ENCODE measurements at places on chromosomes 2 and 18.
A peak's percentile ranks its signal among the peaks of the same experiment; 100 is the strongest.

DNA sequence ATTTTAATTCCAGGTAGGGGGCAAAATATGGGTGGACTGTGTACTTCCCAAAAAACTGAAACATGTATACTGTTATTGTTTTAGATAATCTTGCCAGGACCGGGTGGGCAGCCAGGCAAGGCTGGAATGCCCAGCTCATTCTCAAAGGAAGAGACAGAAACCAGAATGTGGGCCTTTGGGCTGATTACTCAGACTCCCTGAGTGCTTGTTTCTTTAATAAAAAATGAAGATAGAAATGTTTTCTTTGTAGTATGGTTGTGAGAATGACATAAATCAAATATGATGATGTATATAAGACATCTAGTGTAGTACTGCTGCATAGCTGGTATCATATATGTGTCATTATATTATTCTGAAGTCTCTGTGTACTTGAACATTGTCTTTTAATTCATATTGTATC is 231.6 kb upstream of the NT5C1B start:
- no peak for DNase-seq

GRCh38 chr2:165539985-165540384 is 70.5 kb downstream of the CSRNP3 start:
- DNase-seq, result no peak

DNA sequence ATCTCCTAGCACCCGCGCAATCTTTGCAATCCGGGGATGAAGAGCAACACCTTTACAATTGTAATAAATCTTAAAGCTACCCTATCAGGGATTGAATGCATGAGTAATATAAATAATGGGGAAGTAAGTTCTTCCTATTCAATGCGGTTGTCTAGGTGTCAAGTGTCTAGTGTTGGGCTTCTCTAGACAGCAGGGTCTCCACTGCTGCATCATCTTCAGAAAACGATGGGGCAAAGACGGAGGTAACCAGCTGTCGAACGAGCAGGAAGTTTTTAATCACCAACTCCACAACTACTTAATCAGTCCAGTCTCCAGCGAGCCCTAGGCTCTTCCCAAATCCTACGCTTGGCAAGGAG is 573 bp downstream of the STAM2 start:
- DNase-seq, result no peak

- DNase-seq, result peak; percentile 50
These were observed 208.7 kb upstream of the RASGRP3 start for GRCh38 chr2:33267756-33268155.

- DNase-seq, result no peak
These were observed 125.6 kb upstream of the RPRM start for GRCh38 chr2:153604133-153604532.

DNA sequence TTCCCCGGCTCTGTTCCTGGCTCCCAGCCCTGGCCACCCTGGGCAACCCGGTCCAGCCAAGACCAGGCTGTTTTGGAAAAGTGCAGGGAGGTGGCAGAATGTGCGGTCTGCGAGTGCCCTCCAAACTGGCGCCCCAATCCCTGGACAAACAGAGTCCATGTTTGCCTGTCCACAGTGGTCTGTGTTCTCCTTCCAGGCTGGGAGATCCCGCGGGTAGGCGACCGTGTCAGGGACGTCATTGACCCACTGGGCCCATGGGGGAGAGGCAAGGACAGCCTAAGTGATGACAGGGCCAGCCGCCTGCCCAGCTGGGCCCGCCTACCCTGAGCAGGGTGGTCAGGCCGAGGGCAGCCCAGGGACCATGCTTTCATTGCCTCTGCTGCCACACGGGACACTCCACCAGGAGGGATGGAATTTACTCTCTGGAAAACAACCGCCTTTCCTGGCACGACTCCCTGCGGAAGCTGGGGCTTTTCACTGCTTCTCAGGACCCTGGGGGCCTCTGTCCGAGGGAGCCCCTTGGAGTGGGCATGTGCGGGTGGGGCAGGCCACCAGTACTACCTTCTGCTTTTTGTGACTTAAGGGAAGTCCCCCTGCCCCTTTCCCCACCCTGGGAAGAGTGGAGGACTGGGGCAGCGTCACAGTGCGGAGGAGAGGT is 20.1 kb downstream of the CYP26B1 start:
- DNase-seq, result no peak

DNA sequence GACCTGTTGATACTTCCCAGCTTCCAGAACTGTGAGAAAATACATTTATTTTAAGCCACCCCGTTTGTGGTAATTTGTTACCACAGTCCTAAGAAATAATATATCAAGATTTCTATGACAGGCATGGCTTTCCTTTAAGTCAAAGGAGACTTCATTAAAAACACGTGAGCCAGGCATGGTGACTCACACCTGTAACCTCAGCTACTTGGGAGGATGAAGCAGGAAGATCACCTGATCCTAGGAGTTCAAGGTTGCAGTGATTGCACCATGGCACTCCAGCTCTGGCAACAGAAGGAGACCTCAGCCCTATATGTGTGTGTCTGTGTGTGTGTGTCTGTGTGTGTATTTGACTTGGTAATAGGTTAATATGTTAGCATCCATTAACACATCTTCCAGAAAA is 69.8 kb upstream of the SCN7A start:
- no peak for DNase-seq

DNA sequence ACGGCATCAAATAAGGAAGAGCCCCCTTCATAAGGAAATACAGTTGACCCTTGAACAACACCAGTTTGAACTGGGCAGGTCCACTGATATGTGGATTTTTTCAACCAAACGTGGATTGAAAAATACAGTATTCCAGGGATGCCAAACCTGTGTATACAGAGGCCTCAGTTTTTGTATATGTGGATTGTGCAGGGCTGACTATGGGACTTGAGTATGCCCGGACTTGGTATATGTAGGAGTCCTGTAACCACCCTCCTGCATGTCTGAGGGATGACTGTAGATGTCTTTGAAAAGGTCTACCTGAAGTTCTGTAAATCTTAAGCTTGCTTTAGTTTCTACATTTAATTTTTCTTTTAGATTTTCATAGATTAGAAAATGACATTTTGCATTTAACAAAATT is 50.0 kb downstream of the EML4 start:
- DNase-seq, result no peak

DNA sequence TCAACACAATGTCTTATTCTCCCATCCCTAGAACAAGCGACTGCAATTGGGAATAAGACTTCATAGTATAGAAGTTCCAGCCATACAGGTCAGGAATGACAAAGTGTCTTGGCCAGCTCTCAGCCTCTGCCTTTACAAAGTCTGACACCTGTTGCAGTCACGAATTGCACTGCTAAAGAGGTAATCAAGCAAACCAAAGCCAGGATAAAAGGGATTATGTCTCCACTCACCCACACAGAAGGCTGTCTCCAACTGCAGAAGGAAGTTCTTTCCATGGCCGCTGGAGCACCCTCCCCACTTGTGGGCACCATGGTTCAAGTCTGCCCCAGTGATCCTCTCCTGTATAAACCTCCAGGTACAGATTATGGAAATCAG is 114.8 kb upstream of the PKDCC start:
- no peak for DNase-seq

GRCh38 chr2:9166579-9167377 is 39.8 kb upstream of the ASAP2 start:
- DNase-seq, result peak; percentile 54

DNA sequence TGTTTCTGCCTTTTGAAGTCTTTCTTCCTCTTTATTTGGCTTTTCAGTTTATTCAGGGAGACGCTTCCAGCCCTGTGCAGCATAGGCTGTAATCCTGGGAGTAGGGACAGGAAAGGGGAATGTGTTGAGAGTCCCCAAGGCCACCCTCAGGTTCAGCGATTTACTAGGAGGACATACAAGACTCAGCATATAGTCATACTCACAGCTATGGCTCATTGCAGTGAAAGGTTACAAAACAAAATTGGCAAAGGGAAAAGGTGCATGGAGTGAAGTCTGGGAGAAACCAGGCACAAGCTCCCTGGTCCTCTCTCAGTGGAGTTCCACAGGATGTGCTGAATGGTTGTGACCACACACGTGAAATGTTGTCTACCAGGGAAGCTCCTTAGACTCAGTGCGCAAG is 49.6 kb upstream of the ZNF638 start:
- DNase-seq, result no peak

GRCh38 chr18:32372381-32373061 is 98.2 kb downstream of the GAREM1 start:
- peak; percentile 22 for DNase-seq

DNA sequence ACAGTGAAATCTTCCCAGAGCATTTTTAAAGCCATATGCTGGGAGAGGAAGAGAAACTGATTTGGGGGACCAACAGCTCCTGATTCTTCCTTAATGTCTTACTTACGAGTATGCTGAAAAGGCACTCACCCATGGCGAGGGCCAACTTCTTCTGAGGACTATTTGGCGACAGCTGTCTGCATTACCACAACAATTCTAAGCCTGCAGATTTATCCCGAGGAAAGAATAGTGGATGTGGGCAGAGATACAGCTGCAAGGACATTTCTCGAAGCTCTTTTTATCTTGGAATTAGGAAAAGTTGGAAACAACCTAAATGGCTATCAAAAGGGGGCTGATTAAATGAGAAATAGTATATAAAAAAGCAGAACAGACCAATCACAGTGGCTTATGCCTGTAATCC is 40.3 kb upstream of the FHL2 start:
- DNase-seq, result no peak

DNA sequence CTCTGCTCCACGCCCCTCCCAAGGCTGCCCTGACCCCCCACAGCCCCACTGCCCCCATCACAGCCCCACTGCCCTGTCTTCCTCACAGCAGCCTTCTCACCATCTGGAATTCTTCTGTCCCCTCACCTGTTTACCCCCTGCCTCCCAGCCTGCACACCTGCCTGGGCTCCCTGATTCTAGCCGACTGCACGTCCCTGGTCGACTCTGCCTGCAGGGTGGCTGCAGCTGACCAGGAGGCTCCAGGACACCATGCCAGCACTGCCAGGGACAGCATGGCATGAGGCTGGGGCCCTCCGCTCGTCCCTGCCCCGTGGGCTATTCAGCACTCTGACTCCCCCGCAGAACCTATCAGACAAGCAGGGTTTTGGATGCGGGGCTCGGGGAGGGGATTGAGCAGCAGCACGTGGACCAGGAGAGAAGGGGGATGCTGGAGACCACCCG is 254.1 kb downstream of the HDAC4 start:
- no peak for DNase-seq

GRCh38 chr2:15073664-15074063 is 441.1 kb downstream of the LRATD1 start:
- DNase-seq, result peak; percentile 61

DNA sequence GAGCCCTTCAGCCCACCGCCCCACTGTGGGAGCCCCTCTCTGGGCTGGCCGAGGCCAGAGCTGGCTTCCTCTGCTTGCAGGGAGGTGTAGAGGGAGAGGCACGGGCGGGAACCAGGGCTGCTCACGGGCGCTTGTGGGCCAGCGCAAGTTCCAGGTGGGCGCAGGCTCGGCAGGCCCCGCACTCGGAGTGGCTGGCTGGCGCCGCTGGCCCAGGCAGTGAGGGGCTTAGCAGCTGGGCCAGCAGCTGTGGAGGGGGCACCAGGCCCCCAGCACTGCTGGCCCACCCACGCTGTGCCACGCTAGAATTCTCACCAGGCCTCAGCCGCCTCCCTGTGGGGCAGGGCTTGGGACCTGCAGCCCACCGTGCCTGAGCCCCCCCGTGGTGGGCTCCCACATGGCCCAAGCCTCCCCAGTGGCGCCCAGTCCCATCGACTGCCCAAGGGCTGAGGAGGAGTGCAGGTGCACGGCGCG is 45.2 kb downstream of the SLC5A7 start:
- DNase-seq, result no peak

GRCh38 chr18:74351354-74351753 is 35.7 kb downstream of the C18orf63 start:
- DNase-seq, result peak; percentile 64

- no peak for DNase-seq
These were observed 66.8 kb upstream of the NFATC1 start for GRCh38 chr18:79328887-79329286.

DNA sequence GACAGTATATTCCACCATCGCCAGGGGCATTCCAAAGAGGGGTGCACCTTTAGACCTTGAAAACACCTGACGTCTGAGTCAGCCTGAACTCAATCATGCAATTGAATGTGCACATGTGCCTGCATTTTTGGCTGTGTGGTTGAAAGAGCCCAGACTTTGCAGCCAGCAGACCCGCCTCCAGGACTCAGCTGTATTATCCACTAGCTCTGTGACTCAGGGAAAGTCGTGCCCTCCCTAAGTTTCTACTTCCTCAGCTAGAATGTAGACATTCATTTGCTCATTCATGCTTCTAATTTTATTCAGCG is 94.2 kb downstream of the LRRC30 start:
- DNase-seq, result no peak

- no peak for DNase-seq
These were observed 12.6 kb downstream of the GLI2 start for GRCh38 chr2:120748310-120748709.

DNA sequence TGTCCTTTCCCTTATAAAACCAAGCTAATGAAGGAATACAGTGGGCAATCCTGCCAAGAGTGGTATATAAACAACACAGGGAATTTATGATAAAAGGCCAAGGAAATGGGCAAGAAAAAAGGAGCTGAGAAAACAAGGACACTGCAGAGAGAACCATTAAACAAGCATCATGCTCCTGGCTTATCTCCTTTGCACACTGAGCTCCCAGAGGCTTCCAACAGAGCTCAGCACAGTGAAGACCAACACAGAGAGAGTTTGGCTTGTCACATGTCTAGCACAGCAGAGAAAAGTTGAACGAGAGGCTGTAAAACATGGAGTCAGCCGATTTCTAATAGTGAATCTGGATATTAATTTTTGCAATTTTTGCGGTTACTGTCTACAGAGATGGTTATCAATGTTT is 68.0 kb upstream of the KLF7 start:
- no peak for DNase-seq

DNA sequence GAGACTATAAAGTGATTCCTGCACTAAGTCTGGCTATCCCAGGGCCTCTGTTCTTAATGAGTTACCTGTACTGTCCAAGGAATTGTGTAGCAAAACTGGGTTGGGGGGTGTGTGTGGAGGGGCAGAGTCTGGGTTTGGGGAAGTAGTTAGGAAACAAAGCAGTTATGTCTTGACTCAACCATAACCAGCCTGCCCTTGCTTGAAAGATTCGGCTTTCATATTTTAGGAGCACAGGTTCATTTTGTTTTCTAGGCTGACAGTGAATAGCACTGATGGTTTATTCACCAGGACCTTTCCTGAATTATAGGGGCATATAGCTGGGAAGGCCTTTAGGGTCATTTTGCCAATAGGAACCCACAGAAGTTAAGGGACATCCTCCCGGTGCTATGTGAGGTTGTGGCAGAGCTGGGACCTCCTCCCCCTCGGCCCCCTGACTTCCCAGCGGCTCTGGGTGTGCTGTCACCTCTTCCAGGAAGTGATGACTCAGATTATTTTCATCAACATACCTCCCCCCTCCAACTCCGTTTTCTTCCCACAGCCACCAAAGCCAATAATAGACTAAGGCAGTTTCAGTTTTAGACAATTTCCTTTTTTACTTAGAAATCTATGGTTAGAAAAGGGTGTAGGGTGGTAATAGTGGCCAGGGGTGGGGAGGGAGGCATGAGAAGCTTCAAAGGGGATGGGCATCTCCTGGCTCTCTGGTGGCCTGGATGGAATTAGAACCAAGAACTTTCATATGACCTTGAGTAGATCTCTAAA is 44.8 kb downstream of the SETBP1 start:
- peak; percentile 61 for DNase-seq

GRCh38 chr2:199704358-199705238 is 146.4 kb downstream of the FTCDNL1 start:
- DNase-seq, result peak; percentile 15

- no peak for DNase-seq
These were observed 1.6 kb downstream of the CELF4 start for GRCh38 chr18:37563931-37564392.

Measured in fibroblast of the aortic adventitia (primary cell).